ENCODE measurements at places on chromosomes 3 and 15.

- DNase-seq = no peak
These were observed 35.1 kb upstream of the CCDC80 start for GRCh38 chr3:112675943-112676535.

DNA sequence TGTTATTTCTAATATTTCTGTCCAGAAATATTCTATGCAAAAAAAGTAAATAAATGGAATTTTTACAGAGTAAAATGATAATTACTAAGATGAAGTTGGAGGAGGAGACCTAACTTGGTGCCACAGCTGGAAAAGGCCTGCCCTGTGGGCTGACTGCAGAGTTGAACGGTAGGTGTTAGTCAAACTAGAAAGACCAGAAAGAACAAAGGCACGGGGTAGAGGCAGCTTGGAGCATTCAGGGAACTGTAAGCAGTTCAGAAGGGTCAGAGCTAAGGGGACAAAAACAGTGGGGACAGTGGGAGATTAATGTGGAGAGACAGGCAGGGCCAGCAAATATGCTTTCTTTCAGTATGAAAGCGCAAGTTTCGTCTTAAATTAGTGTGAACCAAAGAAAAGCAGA, 39.3 kb upstream of the PTPRG start:
- DNase-seq = no peak

DNA sequence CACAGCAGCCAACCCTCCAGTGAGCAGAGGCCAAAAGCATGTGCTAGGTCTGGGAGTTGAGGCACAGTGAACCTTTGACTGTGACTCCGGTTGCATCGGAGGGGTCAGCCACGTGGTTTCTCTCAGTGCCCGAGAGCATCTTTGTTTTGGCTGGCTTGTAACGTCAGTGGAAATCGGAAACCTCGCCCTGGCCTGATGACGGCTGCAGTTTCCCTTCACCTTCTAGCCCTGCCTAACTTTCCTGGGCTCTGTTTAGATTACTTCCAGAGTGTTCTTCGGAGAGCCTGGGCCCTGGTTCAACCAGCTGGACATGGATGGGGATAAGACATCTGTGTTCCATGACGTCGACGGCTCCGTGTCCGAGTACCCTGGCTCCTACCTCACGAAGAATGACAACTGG, 56.6 kb downstream of the MESD start:
- DNase-seq = no peak

GRCh38 chr3:51929420-51930003, 12.2 kb downstream of the RRP9 start:
- DNase-seq = no peak

DNA sequence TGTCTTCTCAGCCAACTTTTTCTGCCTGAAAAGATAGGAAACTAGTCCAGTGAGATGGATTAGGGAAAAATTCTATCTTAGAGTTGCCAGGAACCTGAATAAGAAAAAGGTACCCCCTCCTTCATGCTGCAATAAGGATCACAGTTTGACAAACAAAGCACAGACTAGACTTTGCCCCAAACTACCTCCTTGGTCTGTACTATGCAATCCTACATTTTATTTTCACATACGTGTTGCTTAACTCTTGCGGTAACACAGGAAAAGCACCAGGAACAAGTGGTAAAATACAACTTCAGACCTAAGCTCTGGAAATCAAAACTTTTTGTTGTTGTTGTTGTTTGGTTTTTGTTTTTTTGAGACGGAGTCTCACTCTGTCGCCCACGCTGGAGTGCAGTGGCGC, 11.3 kb upstream of the IL12A start:
- no peak for DNase-seq

DNA sequence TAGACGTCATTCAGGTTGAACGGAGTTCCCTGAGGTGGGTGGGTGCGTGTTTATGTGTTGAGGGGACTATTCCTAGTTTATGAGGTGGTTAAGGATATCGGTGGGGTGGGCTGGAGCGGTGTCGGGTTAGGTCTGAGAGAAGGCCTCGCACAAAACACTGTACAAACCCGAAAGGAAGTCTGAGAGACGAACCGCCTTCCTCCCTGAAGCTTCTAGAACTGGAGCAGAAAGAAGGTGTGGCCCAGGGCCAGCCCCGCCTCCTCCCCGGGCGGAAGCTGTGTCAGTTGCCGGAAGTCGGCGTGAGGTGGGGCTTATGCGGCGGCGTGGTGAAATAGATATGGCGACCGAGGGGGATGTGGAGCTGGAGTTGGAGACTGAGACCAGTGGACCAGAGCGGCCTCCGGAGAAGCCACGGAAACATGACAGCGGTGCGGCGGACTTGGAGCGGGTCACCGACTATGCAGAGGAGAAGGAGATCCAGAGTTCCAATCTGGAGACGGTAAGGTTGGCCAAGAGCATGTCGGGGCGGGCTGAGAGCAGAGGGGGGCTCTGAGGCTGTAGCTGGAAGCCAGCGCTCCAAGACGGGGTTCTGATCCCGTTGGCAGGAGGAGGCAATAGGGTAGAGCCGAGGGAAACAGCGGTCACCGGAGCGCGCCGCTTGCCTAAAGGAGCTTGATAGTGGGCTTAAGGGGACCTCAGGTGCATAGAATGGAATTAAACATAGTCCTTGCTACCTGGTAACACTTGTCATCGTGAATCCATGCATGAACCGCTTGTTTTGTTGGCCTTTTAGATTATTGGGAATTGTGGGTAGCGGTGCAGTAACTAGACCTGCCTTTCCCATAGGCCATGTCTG, at the start of gene HYPK:
Gene HYPK (plus strand): TSS at position 314 of the 856 bp plus-strand sequence. CDS start 24 bp downstream, at position 338.
- DNase-seq = peak; percentile 76

GRCh38 chr3:84724877-84725276, 233.9 kb upstream of the CADM2 start:
- DNase-seq = no peak

DNA sequence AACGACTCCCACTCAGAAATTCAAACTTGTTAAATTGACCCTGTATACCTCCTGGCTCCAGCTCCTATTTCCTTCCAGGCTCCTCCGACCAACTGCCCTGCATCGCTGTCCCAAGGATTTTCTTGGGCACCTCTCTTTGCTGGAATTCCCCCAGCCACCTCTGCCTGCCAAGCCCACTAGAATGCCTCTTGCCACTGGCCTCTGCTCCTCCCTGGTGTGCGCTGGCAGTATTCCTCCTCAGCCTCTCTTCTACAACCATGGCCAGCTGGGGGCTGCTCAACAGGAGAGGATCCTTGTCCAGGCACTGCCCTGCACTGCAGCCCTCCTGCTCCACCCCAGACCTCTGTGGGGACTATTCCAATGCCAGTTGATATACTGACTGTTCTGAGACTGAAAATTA, 7.4 kb downstream of the WNT7A start:
- no peak for DNase-seq

DNA sequence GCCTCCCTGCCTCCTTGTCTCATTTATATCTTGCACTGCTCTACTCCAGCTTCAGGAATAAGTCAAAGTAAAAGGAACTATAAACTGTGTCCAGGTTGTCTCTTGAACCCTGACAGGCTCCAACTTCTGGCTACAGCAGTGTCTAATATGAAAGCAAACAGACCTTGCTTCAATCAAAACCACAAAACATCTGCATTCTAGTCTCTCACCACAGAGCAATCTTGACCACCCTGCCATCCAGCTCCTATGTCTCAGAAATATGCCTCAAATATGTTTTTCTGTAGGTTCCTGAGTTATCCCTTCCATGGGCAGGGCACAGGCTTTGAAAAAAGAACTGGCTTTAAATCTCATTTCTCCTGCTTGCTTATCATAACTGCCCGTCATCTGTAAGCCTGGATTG, 13.0 kb upstream of the RAMAC start:
- no peak for DNase-seq

DNA sequence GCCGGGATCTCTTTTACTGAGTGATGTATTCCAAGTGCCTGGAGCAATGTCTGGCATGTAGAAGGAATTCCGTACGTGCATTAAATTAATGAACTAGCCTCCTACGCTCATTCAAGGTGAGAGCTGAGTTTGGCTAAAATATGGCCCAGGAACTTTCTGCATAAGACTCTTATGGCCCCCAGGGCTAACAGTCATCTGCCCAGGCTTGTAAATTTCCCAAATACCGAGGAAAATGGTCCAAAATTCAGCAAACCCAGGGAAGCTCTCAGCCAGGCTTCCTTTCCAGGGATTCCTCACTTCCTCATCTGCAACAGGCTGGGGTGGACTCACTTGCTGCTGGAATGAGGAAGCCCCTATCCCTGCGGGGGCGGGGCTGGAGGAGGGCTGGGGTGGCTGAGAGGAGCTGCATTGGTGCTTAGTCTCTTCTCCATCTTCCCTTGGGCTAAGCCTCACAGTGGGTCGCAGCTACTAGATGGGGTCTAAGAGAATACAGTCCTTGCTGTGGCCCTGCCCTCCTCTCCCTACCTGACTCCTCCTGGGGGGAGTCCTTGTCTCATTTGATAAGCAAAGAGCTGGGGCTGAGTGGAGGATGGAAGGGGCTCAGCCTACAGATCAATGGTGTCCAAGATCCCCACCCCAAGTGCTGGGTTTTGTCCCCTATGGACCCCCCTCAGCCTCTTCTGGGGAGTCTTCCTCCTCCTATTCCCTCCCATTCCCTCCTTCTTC, 28.5 kb upstream of the APOD start:
- no peak for DNase-seq

- DNase-seq = no peak
These were observed 80.9 kb upstream of the DCBLD2 start for GRCh38 chr3:98982351-98982750.

GRCh38 chr3:193842029-193842798, 249.2 kb downstream of the OPA1 start:
- DNase-seq = no peak

- no peak for DNase-seq
These were observed 33.0 kb downstream of the ALDH1L1 start for GRCh38 chr3:126147147-126147931.

DNA sequence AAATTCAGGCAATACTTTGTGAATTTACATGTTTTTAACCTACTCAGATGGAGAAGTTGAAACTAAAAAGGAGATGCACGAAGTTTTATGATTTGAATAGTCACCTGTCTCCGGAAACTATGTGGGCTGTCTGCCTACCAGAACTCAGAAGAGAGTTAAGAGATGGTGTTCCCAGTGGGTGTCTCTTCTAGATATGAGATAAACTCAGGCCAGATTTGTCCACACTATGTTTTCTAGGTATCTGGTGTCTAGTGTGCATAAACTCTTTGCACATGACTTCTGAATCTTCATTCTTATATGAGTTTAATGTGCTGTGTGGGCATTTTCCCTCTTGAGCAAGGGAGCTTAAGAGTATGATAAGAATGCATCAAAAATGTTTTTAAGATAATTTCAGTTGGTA, 222.8 kb downstream of the FOXP1 start:
- no peak for DNase-seq

DNA sequence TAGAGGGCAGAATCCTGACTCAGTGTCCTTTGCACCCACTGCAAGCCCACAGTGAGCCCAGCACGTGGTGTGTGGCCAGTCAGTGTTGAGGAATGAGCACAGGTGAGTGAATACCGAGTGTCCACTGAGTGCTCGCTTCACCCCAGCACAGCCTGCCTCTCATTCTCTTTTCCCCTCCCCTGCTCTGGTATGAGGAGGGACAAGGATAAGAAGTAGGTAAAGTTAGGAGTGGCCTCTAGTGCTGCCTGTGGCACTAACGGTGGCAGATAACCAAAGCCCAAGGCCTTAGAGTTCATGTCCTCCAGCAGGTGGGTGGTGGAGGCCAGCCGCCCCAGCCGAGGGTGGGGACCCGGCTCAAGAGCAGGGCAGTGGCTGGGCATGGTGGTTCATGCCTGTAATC, 38.0 kb downstream of the PRKCD start:
- no peak for DNase-seq

- no peak for DNase-seq
These were observed 22.6 kb downstream of the TBL1XR1 start for GRCh38 chr3:177174607-177175170.

GRCh38 chr3:177294221-177294620, 96.9 kb upstream of the TBL1XR1 start:
- no peak for DNase-seq

DNA sequence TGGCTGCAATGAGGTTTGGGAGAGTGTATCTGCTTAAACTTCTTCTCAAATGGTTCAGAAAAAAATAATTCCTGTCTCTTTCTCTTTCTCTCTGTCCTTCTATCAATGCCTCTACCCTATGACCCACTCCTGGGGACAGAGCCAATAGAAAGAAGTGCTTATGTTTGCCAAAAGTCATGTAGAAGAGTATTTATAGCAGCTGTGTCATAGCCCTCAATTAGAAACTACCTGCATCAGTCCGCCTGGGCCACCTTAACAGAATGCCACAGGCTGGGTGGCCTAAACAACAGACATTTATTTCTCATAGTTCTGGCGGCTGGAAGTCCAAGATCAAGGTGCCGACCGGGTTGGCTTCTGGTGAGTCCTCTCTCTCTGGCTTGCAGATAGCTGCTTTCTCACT, 92.5 kb downstream of the HMG20A start:
- DNase-seq = no peak

DNA sequence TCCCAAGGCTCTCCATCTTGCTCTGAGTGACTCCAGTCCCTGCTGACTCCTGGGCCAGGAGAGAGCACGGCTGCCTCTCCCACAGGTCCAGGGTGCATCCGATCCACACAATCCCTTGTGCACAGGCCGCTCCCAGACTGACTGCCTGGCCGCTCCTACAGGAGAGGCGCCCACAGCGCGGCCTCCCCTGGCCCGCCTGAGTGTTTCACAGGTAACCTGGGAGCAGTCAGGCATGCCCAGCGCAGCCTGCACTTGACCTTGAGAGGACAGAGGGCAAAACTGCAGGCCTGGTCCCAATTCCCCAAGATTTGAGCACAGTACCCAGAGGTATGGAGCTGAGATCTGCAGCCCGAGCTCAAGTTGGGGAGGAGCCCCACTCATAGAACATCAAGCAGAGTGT, 490.2 kb downstream of the CNTN6 start:
- no peak for DNase-seq

DNA sequence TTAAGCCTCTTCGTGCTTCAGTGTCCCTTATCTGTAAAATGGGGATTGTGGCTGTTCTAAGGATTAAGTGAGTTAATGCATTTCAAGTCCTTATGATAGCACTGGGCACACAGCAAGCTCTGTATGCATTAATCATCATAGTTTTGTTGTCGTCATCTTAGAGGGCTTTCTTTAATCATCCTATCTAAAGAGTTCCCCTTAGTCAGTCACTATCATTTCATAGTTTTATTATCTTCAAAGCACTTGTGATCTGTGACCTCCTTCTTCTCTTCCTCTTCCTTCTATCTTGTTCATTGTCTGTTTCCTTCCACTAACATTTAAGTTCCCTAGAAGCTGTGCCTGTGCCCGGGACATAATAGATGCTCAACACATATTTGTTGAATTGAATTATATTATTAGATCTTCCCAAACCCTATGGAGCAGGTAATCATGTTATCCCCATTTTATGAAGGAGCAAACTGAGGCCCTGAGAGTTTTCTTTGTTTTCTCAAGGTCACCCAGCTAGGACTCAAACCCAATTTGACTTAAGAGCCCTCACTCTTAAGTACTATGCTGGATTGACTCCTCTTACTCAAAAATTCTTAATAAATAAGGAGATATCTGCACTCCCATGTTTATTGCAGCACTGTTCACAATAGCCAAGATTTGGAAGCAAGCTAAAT, 24.1 kb downstream of the DUOX2 start:
- no peak for DNase-seq

GRCh38 chr3:159761369-159761768, 227.3 kb upstream of the IL12A start:
- DNase-seq = peak; percentile 54

GRCh38 chr3:14461748-14462324, 59.4 kb downstream of the SLC6A6 start:
- DNase-seq = peak; percentile 23

- peak; percentile 7 for DNase-seq
These were observed 530.0 kb downstream of the EPHB1 start for GRCh38 chr3:135325096-135325495.
